Heart left ventricle (tissue), 16 donors: ENCODE measurements at places on chromosomes 1 and 21. TPM values are rescaled to one million over a fixed set of nuclear protein-coding genes. Genes with fewer than 3 reads are reported as not detected.

GPR161 gene
- polyA plus RNA-seq: 0.95 TPM

GRCh38 chr21:36386031-36386642 is 945 bp downstream of the CHAF1B start:
- no peak for DNase-seq

DNA sequence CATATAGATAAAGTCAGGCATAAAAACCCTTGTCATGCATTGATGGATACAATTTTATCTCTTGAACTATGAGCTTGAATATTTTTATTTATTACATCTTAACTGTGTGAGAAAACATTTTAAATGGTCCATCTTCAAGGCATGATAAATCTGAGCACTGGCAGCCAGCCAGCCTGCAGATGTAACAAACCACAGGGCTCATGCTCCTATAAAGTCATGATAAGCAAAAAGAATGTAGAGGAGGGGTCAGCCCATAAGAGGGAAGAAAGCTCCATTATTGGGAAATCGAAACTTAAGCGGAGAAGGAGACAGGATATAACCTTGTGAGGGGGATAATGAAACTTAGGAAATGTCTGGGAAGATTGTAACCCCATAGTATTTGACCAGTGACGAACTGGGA is 839.0 kb downstream of the LRRIQ3 start:
- DNase-seq: no peak

DNA sequence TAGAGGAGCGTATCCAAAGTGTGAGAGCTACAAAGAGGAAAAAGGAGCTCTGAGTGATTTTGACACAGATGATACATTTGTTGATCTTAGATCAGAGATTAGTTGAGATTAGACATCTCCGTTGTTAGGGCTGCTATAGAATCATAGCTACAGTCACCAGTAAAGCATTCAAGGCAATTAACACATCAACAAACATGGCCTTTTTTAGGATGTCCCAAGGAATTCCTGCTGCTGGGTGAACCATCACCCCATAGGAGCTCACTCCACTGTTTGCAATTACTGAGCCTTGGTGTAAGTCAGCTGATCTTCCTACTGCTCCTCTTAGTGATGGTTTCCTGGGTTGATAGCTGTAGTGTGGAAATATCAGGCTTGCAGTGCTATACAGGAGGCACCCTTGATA is 6.7 kb upstream of the RSRP1 start:
- no peak for DNase-seq

DNA sequence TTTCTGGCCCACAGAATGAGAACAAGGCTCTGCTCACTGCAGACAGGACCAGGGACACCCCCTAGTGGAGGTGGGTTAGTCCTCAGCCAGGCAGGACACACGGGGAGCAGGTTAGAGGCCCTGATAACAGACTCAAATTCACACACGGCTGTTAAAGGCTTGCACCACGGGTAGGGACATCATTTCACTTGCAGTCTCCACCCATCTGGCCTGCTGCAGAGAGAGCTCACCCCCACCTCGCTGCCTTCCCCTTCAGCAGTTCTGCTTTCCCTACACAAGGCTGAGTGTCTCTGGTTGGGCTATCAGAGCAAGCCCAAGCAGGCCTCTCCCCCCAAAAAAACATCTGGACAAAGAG is 20.6 kb downstream of the MEF2D start:
- DNase-seq: no peak

- DNase-seq: no peak
Observed at GRCh38 chr1:234667600-234668576, 57.9 kb upstream of the IRF2BP2 start.

- DNase-seq: no peak
Observed at GRCh38 chr1:115606305-115606704, 35.5 kb upstream of the VANGL1 start.
